ENCODE measurements at places on chromosomes 11 and 22.

GRCh38 chr11:45150943-45151342 is 4.5 kb downstream of the PRDM11 start:
- H3K4me3 ChIP-seq, result no peak overlapping the region
- H3K27ac ChIP-seq, result no peak overlapping the region
- peak; percentile 70 for DNase-seq
- peaks cover 71% of the 10 kb centered on the region for H3K4me1 ChIP-seq
- no peaks in the 10 kb centered on the region for H3K27me3 ChIP-seq

DNA sequence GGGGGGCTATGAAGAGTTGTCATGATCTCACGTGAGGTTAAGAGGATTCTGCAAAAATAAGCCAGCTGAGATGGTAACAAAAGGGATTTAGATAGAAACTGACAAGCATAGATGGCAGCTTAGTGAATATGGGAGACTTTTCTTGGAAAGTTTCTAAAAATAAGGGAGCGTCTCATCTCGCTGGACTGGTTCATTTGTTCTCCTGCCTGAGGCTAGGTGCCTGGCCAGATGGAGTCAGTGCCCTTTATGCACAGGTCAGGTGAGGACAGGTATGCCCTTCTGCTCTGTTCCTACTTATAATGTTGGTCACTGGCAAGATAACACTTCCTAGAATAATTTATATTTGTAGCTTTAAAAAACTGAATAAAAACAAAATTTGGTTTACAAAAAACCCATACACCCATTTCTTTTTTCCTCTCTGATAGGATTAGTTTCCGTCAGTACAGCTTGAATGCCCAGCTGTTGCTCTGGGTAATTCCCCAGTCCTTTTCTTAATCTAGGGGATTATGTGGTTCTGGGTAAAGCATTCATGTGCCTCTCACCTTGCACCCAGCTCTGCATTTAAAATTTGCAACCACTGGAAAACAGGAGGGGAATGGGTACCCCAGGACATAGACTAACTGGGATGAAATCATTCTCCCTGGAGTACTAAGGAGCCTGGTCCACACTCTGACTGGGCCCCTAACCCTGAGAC is 90.0 kb downstream of the AMOTL1 start:
- DNase-seq, result no peak
- no peak overlapping the region for H3K4me3 ChIP-seq
- peaks cover 54% of the 10 kb centered on the region for H3K36me3 ChIP-seq
- no peaks in the 10 kb centered on the region for H3K4me1 ChIP-seq

DNA sequence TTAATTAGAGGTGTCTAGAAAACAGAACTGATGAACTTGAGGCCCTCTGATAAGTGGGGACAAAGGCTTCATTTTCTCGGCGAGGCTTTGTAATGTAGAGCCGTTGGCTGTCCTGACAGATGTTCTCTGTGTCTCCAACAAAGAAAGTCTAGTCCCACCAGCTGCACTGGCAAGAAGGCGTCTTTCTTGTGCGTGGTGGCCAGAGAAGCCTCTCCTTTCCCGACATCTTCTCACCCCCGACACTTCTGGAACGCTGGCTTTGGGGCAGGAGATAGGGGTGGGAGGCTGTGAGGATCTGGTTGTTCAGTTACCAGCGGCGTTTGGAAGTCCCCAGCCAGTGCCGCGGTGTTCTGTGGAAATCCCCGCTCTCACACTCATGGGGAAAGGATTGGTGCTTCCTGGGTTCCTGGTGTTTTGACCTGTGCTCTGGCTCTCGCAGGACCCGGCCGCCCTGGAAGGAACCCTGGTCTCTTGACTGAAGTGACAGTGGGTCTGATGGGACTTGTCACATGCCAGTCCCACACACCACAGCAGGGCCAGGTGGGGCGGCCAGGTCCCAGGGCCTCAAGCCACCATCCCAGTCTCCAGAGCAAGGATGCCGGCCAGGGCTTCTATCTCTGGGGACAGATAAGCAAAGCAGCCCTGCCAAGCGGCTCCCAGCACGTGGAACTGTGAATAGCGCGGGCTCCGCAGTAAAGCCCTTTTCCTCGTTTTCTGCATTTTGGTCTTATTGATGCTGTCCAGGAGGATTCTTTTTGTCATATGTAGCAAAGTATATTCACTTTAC is 23.2 kb downstream of the FADS2 start:
- H3K4me1 ChIP-seq, result no peaks in the 10 kb centered on the region
- H3K27me3 ChIP-seq, result no peaks in the 10 kb centered on the region

- no peaks in the 10 kb centered on the region for H3K27me3 ChIP-seq
- H3K27ac ChIP-seq, result no peak overlapping the region
- H3K4me3 ChIP-seq, result no peak overlapping the region
Measured at GRCh38 chr22:43992331-43992821, 31.7 kb upstream of the PARVB start.

GRCh38 chr11:31783252-31783651 is 27.9 kb downstream of the PAX6 start:
- no peaks in the 10 kb centered on the region for H3K4me1 ChIP-seq
- no peak overlapping the region for H3K27ac ChIP-seq
- no peaks in the 10 kb centered on the region for H3K27me3 ChIP-seq
- H3K4me3 ChIP-seq, result no peak overlapping the region
- H3K36me3 ChIP-seq, result no peaks in the 10 kb centered on the region
- no peak for DNase-seq

GRCh38 chr22:20615533-20616450 is 108.4 kb downstream of the MED15 start:
- no peaks in the 10 kb centered on the region for H3K27me3 ChIP-seq
- no peaks in the 10 kb centered on the region for H3K36me3 ChIP-seq
- no peak overlapping the region for H3K4me3 ChIP-seq

- no peaks in the 10 kb centered on the region for H3K36me3 ChIP-seq
- H3K4me1 ChIP-seq, result peaks cover 77% of the 10 kb centered on the region
- no peak for DNase-seq
Measured at GRCh38 chr22:49811020-49811791, 16.5 kb downstream of the BRD1 start.

DNA sequence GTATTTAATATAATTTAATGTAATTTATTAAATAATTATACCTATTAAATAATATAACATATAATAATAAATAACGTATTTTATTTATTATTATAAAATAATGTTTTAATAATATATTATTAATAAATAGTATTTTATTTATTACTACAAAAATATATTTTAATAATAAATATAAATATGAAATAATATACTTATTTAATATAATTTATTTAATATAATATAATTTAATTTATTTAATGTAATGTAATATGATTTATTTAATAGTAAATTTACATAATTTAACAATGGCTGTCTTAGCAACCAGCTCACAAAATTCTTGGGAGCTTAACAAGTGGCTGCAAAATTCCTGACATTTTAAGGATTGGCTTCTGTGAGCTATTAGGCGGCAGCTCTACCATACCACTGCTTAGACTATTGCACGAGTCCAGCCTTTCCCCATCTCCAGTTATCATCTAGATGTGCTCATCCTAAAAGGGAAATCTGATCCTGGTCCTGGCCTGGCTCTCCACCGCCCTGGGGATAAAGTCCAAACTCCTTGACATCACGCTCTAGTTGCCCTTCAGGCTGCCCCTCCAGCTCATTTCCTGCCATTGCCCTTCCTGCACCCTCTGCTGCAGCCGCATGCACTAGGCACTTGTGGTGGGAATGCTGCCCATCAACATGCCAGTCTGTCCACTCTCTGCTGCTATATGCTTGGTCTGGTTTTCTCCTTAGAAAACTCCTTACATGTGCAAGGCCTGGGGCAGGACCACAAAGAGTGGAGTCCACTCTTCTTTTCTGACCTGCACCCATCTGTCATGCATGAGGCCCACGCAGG is 9.8 kb downstream of the MMP20 start:
- H3K36me3 ChIP-seq, result no peaks in the 10 kb centered on the region
- DNase-seq, result no peak
- no peaks in the 10 kb centered on the region for H3K27me3 ChIP-seq
- no peak overlapping the region for H3K27ac ChIP-seq
- no peaks in the 10 kb centered on the region for H3K4me1 ChIP-seq
- H3K4me3 ChIP-seq, result no peak overlapping the region

GRCh38 chr11:131601586-131601985 is 231.2 kb downstream of the NTM start:
- no peak for DNase-seq
- H3K4me1 ChIP-seq, result no peaks in the 10 kb centered on the region
- no peaks in the 10 kb centered on the region for H3K36me3 ChIP-seq
- H3K27ac ChIP-seq, result no peak overlapping the region
- no peaks in the 10 kb centered on the region for H3K27me3 ChIP-seq
